ENCODE measurements at places on chromosomes 5 and 9.
A peak's percentile ranks its signal among the peaks of the same experiment; 100 is the strongest.

DNA sequence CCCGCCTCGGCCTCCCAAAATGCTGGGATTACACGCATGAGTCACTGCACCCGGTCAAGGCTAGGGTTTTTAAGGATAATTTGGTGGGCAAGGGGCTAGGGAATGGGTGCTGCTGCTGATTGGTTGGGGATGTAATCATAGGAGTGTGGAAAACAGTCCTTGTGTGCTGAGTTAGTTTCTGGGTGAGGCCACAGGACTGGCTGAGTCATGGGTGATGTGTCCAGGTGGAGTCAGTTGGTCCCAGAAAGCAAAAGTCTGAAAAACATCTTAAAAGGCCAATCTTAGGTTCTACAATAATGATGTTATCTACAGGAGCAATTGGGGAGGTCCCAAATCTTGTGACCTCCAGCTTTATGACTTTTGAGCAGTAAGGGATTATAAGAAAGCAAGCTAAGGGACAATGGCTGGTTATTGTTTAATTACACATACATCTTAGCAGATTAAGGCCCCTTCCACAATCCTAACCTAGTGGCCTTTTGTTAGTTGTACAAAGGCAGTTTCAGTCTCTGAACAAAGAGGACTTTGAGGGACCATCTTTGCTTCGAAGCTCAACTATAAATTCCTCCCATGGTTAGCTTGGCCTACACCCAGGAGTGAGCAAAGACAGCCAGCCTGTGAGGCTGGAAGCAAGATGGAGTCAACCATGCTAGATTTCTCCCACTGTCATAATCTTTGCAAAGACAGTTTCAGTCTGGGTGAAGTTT, 5.5 kb upstream of the AOPEP start:
- DNase-seq = no peak

GRCh38 chr9:69971643-69972449, 71.8 kb upstream of the MAMDC2 start:
- peak; percentile 22 for DNase-seq

- no peak for DNase-seq
Measured at GRCh38 chr5:10593531-10594181, 29.8 kb downstream of the ANKRD33B start.

DNA sequence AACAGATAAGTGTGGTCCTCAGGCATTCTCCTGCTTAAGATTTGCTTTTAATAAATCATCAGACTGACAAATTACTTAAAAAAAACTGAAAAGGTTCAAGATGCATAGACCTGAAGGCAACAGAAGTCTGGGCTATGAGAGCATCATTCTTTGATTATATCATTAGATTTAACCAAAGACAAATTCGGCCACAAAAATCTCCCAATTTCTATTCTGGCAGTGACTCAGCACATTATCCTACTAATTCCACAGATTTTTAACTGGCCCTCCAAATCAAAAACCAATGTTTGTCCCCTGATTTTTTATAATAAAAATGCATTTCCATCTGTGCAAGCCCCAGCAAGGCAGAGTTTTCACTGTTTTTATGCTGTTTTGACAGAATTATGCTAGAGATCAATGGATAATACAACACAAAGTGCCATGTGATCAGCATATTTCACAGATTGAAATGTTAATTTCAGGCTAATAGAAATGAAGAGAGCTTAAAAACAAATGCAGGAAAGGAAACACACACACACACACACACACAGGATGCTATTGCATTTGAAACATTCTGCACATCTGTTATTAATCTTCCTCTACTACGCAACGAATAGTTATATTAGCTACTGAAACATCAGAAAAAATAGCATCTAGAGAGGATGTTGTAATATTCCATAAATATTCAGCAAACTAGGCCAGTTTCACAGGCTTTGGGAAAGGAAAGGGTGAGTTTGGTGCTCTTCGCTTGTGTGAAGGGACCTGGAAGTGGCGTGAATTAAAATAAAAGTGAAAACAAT, 177.6 kb upstream of the ST8SIA4 start:
- no peak for DNase-seq

DNA sequence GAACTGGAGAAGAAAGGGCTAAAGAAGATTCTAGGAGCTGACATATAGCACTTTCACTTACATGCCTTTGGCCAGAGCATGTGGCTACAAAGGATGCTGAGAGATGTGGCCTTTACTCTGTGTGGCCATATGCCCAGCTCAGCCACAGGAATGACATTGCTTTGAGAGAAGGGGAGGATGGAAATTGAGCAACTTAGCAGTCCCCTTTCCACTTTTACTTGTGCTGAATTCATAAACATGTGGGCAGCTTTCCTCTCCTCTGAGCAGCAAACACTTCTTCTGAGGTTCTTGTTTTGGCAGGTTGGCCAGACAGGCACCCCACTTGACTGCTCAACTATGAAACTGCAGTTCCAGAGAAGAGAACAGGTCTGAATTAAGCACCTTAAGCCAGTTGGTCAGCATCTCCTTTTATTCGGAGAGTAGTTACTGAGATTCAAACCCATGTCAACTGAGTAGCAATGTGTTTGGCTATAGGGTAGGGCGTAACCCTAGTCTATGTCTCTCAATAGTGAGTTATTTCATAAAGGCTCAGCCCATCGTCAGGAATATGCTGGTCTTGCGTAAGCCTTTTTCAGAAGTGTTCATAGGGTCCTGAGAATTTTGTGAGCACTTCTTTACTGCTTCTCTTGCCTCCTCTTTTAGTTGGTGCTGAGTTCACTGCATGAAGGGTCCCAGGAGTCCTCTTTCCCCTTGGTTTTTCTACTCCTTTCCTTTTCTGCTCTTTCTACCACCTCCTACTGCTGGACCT, 134.5 kb downstream of the PALM2AKAP2 start:
- no peak for DNase-seq

GRCh38 chr9:91836515-91836914, 113.5 kb downstream of the ROR2 start:
- no peak for DNase-seq

- DNase-seq = no peak
Measured at GRCh38 chr5:16909464-16909863, 26.6 kb downstream of the MYO10 start.

- peak; percentile 89 for DNase-seq
Measured at GRCh38 chr9:14030375-14031059, 283.4 kb downstream of the NFIB start.

- no peak for DNase-seq
Measured at GRCh38 chr9:18330401-18331309, 143.3 kb upstream of the ADAMTSL1 start.

GRCh38 chr9:100555471-100555870, 22.4 kb upstream of the CAVIN4 start:
- no peak for DNase-seq

DNA sequence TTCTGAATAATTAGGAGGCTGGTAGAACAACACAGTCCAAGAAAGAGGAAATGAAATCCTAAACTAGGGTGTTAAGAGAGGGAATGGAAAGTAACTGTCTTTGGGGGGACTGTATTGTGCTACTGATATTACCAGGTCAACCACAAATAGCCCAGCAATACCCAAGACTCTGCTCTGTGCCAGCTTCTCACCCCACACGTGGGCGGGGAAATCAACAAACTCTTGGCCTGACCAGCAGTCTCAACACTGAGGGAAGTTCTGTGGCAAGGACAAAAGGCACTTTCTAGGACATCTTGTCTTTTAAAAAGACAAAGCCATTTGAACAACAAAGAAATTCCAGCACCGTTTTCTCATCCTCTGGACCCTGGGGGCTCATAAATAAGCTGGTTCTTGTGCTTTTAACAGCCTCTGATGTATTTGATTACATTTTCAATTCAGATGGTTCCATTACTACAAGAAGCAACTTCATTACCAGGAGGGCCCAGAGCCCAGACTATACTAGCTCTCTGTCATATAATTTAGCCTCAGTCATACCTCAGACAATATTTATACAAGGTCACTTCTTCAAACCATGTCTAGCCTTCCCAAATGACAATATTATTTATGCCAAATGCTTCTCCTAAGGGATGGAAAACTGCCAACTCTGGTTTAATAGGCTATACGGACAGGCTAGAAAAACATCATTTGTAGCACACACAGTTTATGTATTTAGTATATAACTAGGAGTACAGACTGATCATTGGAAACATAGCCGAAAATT, 297.8 kb downstream of the CWC27 start:
- DNase-seq = no peak

GRCh38 chr5:59823420-59823819, 70.1 kb downstream of the PDE4D start:
- DNase-seq = no peak

DNA sequence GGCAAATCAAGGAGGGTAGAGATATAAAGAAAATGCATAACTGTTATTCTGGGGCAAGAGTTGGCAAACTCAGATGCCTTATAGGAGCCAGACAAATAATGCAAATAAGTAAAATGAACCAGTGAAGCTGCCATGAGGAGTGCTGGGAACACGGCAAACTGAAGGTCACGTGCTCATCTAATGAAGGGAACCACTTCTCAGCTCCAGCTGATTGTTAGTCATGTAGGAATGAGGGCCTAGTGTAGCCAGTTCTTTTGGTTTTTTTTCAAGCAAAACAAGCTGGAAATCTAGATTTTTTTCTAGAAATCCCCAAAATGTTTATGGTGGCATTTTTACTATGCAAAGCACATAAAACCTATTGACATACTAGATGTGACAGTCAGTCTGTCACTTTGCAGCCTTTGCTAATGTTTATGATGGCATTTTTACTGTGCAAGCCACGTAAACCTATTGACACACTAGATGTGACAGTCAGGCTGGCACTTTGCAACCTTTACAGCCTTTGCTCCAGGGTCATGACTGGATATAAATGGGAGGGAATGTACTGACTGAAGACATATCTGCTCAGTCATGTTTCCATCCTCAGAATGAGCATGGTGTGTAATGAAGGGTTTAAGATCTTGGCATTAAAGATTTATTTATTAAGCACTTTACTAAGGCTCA, 39.4 kb downstream of the RUSC2 start:
- no peak for DNase-seq

DNA sequence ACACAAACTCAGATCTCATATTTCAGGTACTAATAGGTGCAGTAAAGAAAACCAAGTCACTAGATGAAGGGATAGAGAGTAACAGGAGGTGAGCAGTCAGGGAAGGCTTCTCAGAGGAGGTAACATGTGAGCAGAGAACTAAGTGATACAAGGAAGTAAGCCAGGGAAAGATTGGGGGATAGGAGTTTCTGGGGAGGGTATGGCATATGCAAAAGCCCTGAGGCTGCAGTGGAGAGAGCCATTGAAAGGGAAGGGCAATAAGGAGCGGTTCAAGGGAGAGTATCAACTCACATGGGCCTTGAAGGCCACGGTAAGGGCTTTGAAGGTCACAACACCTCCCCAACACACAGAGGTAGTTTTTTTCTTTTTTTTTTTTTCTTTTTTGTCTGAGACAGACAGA, 6.9 kb downstream of the OLFML2A start:
- no peak for DNase-seq

GRCh38 chr5:136079195-136079985, 50.6 kb downstream of the TGFBI start:
- DNase-seq = no peak

DNA sequence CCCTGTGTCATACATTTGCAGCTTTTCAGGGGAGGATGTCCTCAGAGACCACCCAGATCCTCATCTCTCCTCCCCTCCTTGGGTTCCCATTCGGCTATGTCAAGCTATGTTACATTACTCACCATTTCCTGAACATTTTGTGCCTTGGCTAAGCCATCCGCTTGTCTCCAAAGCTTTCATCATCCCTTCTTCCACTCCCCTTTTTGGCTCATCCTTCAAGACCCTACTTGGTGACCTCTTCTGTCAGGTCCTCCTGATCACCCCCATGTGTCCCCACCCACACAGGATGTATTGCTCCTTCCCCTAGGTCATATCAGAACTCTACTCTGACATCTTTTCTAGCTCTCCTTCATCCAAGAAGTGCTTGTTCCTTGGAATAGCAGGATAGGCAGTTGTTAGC, 81.8 kb downstream of the BOD1 start:
- DNase-seq = peak; percentile 11

DNA sequence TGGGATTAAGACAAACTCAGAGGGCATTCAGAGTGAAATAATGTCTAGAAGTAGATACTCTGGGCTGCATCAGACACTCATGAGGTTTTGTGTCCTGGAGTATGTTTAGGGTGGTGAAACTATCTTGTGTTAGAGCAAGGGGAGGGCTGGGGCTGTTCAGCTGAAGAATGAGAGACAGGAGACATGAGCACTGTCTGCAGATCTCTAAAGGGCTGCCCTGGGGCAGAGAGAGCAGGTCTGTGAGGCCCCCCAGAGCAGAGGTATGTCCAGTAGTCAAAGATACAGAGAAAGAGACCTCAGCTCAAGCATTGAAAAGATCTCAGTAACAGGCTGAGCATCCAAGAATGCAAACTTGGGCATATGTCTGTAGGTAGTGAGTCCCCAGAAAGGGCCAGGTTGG, 45.9 kb upstream of the SHB start:
- DNase-seq = no peak

GRCh38 chr5:33641744-33642505, 201.2 kb downstream of the TARS1 start:
- DNase-seq = peak; percentile 25

DNA sequence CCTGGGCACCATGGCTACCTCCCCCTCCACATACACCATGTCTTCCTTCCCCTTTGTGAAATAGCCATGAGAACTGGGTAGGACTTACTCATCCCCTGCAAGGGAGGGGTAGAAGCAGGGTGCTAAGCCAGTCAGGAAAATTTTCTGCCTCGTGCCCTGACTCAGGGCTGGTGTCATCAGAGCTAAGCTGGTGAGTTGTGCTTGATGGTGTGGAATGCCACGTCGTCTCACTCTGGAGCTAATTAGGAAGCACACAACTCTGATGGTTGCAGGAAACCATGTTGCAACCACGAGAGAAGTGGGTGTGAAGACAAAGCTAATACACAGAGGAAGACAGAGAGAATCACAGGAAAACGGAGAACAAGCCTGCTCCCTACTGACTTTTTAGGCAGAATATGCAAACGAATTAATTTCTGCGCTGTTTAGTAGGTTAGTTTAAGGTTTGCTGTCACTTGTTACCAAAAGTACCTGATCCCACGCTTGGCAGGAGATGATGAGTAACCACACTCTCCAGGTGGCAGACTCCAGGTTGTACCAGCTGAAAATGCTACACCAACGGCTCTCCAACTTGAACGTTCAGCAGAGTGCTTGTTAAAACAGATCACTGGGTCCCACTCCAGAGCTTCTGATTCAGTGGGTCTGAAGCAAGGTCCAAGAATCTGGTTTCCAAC, 54.5 kb downstream of the STK10 start:
- peak; percentile 26 for DNase-seq

DNA sequence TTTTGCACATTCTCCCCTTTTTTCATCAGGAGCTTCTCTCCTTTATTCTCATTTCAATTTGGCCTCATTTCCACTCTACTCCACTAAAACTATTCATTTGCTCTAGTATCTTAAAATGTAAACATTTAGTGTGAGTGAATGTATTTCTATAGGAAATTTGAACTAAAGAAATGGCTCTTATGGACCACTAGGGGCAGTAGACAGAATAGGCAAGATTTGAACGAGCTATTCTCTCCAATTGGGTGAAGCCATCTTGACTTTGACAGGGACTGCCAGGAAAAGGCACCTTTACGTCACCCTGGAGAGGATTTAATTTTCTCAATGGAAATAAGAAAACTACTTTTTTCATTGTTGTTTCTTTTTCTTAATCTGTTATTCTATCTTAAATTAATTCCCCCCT, 666.3 kb downstream of the DNAH5 start:
- no peak for DNase-seq

GRCh38 chr9:17795744-17796143, 216.9 kb downstream of the SH3GL2 start:
- no peak for DNase-seq
